ENCODE measurements at places on chromosomes 5 and 9. TPM values are rescaled to one million over a fixed set of nuclear protein-coding genes. Genes with fewer than 3 reads are reported as not detected.

Gene DPYSL3
- 2.6 TPM for total RNA-seq

Gene HTR4
- total RNA-seq, result not detected

Gene PDLIM4
- 0.56 TPM for total RNA-seq

Gene ANGPTL2
- total RNA-seq, result 2.6 TPM

GRCh38 chr9:108209132-108209685 lies 646.6 kb downstream of the ACTL7B start:
- H3K27me3 ChIP-seq, result no peaks in the 10 kb centered on the region
- H3K27ac ChIP-seq, result no peak overlapping the region
- H3K4me3 ChIP-seq, result no peak overlapping the region
- DNase-seq, result no peak
- no peaks in the 10 kb centered on the region for H3K4me1 ChIP-seq
- H3K36me3 ChIP-seq, result no peaks in the 10 kb centered on the region

DNA sequence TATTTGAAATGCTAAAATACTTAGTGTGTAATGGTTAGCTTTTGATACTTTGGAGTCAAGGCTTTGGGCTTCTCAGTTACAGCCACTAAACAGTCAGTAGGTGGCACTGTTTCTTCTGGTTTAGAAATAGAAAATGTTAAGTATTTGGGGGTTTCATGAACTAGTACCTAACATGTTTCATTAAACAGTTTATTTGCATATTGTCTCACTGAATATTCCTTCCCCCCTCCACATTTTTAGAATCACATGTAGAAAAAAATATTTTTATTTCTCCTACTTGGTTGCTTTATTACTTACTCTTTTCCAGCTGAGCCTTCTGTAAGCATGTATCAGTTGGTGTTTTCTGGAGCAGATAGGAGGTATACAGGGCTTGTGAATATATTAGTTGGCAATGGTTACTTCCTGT lies 48.0 kb downstream of the IPO11 start:
- H3K4me1 ChIP-seq, result no peaks in the 10 kb centered on the region
- no peak for DNase-seq
- no peaks in the 10 kb centered on the region for H3K36me3 ChIP-seq
- no peak overlapping the region for H3K27ac ChIP-seq
- no peak overlapping the region for H3K4me3 ChIP-seq

Measured in right lobe of liver (tissue), 6 donors.